NCI-H1930 (cell line): ENCODE measurements at places on chromosomes 2 and 18.
A peak's percentile ranks its signal among the peaks of the same experiment; 100 is the strongest.

DNA sequence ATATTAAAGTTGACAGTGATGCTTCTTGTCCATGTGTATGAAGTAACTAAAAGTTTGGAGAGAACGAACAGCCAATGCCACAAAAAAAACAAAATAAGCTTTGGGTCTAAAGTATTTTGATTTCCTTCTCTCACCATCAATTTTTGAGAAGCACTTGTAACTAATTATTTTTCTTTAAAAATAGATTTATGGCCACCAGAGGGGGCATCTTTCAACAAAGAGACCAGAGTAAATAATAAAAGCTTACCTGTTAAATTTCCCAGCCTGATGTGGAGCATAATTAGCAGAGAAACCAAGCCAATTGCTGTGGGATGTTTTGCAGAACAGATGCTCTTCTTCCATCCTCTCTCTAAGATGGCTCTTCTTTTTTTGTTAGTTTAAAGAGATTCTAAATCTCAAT lies 29.0 kb downstream of the LINC00305 start:
- DNase-seq = no peak

DNA sequence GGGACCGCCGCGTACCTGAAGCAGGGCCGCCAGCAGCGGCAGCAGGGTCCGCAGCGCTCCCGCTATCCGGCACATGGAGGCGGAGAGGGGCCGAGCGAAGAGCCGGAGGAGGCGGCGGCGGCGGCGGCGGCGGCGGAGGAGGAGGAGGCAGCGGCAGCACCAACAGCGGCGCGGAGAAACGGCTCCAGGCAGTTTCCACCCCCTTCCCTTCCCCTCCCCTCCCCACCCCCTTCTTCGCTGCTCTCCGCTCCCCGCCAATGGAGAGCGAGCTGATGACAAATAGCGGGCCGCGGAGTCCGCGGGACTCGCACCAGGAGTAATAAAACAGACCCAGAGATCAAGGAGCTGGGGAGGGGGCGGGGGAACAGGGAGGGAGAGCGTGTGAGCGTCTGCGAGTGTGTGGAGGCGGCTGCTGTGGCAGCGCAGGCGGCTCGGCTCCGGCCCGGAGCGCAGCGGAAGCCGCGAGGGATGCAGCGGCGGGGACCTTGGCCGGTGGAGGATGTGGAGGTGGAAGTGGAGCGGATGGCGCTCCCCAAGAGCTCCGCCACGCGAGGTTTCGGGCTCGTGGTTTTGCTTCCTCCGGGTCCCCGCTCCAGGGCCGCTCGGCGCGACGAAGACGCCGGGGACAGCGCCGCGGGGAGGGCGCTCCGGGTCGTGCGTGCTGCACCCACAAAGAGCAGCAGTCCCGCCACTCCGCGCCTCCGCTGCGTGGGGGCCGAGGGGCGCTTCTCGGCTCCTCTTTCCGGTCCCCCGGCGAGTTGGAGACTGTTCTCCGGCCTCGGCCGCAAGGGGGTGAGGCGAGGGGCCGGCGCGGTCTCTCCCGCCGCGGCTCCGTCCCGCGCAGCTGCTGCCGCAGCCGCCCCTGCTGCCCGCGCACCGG lies at the start of gene CDH2:
Gene CDH2 (minus strand): TSS at position 183 of the 880 bp plus-strand sequence. CDS start 108 bp downstream, at position 75.
- peak; percentile 79 for DNase-seq

GRCh38 chr2:123073956-123074355 lies 951.1 kb upstream of the CNTNAP5 start:
- DNase-seq = no peak

GRCh38 chr2:157895531-157895930 lies 19.4 kb upstream of the ACVR1 start:
- DNase-seq = no peak

- no peak for DNase-seq
Measured at GRCh38 chr18:22422909-22423548, 5.3 kb upstream of the CTAGE1 start.

GRCh38 chr18:65761636-65762295 lies 11.0 kb downstream of the CDH7 start:
- DNase-seq = peak; percentile 29

- DNase-seq = no peak
Measured at GRCh38 chr2:26685341-26685740, 7.2 kb upstream of the KCNK3 start.

GRCh38 chr2:107001964-107002696 lies 116.2 kb upstream of the ST6GAL2 start:
- DNase-seq = no peak

- peak; percentile 1 for DNase-seq
Measured at GRCh38 chr18:11518788-11519685, 90.4 kb upstream of the SLC35G4 start.

- no peak for DNase-seq
Measured at GRCh38 chr2:42965910-42966309, 173.5 kb upstream of the HAAO start.

DNA sequence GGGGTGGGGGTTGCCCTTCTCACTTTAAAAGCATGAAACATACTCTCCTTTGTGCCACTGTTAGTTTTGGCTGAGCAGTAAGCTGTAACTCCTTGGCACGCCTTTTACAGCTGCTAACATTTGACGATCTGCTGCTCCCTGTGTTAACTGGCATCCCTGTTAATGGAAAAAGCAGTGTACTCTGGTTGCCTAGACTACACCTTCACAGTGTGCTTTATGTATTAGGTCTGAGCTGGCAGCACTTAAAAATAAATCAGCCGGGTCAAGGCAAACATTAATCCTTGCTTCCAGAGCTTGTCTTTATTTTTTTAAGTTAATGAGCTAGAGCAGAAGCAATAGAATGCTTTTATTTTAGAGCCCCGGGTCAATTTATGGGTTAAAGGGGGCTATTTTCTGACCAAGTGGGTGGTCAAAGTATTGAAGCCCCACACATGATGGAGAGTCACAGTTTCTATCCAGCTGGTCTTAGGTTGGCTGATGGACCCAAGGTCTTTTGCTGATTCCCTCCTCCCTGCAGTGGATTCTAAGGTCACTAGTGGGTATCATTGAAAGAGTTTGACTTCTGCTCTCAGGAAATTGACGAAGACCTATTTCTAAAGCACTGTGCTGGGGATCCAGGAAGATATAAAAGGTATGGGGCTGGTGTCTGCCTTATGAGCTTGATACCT lies 54.5 kb downstream of the CFAP221 start:
- DNase-seq = no peak

DNA sequence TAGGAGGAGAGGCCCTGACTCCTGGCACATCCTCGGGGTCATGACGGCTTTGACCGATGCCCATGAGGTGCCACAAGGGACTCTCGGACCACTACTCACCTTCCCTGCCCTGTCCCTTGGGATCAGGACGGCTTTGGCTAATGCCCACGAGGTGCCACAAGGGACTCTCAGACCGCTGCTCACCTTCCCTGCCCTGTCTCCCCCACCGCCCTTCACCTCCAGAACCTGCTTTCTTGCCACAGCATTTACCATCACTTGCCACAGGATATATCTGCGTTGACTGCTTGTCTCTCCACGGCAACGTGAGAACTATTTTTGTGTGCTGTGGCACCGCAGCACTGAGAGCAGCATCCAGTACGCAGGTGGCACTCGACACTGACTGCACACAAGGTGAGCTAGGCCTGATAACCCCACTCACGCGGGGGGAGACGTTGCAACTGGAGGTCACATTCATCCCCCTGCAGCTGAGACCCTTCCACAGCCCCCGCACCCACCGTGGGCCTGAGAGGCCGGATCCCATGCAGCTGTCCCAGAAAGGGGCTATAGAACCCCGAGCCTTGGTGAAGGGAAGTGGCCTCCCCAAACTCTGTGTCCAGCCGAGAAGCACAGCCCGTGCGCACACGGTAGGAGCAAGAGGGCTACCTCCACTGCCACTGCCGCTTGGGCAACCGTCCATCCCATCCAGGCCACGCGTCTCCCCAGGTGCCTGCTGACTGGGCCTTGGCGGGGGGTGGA lies 47.5 kb downstream of the ANO7 start:
- DNase-seq = no peak

GRCh38 chr2:100197631-100198153 lies 55.3 kb upstream of the AFF3 start:
- DNase-seq = no peak

- no peak for DNase-seq
Measured at GRCh38 chr2:103739186-103739585, 977.4 kb downstream of the TMEM182 start.

DNA sequence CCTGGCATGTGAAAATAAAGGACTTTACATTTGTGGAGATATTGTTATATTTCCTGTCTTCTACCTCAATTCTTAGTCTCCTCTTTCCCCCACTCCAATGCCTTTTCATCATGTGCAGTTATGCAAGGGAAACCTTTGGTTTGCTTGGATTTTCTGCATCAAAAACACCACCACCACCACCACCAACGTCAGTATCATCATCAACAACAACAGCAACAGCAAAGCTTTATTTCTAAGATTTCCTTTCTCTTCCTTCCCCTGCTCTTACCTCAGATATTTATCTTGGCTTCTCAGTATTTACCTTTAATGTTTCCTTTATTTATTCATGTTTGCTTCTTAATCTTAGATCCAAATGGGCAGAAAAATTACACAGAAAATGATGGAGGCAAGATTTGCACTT lies 26.1 kb downstream of the CXCR4 start:
- no peak for DNase-seq
